ENCODE measurements at places on chromosomes 7 and 10. TPM values are rescaled to one million over a fixed set of nuclear protein-coding genes. Genes with fewer than 3 reads are reported as not detected.

DNA sequence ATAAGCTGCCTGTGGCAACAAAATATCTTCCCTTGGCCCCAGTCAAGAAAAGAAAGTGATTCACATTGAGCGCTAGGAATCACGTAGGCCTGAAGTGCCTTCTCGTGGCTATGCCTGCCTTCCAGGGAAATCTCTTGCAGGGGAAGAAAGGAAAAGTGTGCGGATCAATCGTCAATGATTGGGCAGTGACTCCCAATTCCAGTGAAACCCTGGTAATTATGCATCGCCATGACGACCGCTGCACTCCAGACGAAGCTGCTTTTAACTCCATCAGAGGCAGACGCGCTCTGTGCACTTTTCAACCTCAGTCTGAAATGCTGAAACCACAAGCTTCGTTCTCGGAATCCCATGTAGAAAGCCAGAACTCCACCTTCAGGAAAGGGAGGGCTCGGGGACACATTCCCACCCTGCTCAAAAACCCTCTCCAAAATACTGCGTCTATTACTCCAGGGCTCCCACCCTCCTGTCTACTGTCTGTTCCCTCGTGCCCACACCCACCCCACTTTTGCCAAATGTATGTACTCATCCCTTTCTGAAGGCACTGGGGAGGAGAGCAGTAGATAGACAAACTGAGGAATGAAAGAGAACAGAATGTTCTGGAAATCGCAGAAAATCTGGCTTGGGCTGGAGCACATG lies 24.2 kb upstream of the PRKAG2 start:
- DNase-seq = no peak

DNA sequence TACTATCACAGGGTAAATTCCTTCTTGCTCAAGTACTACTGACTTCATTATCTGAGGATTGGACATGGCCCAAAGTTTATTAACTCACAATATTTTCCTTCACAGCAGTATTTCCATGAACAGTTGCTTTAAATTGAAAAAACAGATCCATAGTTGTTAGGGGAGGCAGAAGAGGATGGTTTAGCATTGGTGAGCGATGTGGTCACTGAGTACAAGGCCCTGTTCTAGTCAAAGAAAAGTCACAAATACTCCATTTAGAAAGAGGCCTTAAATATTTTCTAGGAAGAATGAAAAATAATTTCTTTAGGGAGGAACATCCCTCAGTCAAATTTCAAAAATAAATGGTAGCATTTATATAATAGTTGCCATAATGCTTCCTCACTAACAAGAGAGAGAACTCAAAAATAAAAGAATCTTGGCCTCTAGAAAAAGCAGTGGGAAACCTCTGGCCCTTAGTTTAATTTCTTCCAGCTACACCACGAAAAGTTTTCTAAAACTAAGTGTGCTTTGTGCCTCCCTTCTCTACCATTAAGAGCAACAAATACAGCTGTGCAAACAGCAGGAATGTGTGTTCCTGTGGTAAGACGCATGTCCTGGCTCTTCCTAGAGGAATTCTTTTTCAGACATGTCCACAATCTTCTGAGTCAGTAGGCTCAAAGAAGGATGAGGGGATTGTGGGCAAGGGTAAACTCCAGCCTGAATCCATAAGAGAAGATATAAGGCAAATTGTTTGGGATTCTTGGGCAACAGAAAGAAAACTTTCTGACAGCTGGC lies 105.7 kb downstream of the HOXA1 start:
- peak; percentile 80 for DNase-seq

GRCh38 chr7:30278376-30278775 lies 6.0 kb upstream of the ZNRF2 start:
- DNase-seq = peak; percentile 59

DNA sequence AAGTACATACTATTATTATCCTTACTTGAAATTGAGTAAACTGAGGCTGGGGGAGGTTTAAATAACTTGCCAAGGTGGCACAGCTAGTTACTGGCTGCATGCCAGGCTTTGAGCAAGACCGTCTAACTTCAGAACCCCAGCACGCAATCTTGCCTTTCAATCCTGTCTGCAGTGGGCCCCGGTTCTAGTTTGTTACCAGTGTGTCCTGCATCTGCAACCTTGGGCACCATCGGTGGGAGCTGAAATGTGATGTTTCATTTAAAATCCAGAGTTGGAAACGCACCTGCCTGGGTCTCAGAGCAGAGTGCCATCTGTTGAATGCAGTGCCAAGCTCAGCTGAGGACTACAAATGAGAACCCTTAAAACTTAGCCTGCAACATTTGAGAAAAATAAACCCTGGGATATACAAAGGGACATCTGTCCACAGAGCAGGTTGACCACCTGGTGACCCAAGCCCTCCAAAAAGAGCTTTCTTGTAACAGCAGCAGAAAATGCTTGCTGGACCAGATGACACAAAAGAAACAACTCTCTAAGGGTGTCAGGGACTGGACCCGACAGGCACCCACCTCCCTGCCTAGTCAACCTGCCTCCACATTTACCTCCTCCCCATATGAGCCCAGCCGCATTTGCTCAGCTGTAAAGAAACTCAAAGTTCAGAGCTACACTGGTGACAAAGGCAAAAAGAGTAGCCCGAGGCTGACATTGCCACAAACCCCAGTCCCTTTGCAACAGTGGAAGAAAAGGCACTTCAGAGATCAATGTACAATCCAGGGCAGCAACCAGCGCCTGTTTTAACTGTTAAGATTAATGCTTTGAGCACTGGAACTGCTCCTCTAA lies 1.7 kb downstream of the SH3PXD2A start:
- no peak for DNase-seq

DNA sequence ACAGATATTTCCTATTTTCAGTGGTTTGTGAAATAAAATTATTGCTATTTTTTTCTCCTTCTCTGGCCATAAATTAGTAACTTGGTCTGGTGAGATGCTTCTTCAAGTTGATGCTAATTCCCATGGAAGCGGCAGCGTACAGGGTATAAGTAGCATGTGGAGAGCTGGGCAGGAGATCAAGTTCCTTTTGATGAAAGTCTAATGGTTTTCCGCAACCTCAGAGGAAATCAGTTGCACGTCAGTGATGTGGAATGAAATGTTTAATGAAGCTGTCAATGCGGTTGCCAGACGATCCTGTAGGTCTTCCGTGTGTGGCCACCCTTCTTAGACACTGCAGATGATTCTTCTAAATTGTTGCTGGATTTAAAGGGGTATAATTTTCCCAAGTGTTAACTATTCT lies 236.4 kb upstream of the GRM3 start:
- no peak for DNase-seq

- peak; percentile 19 for DNase-seq
Measured at GRCh38 chr10:50431791-50432190, 180.5 kb upstream of the ASAH2 start.

CRYGN gene
- total RNA-seq = not detected

DNA sequence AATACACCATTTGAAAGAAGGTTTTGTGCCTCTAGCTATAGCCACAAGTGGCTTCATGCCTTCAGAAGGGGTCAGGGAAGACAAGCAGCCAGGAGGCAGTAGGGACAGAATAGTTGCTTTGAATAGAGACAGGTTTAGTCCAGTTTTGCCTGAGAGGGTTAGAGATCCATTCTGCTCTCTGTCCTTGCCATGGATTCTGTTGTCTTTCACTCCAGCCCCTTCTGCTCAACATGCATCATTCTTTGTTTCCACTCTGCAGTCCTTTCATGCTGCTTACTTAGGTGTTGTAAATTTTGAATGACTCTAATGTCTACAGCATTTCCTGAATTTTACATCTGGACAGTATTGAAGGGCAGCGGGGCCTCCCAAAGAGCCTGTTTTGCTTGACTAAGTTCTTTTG lies 60.3 kb downstream of the CNTNAP2 start:
- no peak for DNase-seq

DNA sequence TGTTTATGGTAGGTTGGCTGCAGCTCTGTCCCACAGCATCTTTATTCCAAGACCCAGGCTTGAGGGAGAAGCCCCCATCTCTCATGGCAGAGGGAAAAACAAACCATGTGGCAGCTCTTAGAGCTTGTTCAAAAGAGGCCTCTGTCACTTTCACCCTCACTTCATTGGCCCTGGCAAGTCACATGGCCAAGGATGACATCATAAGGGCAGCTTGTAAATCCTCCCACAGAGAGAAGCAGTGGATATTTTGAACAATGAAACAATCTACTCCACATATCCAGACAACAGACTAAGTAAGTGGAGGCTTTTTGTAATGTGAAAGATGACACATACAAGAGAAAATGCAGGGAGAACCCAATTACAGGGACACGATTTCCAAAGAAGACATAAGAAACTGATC lies 108.1 kb downstream of the GRID1 start:
- DNase-seq = no peak

DNA sequence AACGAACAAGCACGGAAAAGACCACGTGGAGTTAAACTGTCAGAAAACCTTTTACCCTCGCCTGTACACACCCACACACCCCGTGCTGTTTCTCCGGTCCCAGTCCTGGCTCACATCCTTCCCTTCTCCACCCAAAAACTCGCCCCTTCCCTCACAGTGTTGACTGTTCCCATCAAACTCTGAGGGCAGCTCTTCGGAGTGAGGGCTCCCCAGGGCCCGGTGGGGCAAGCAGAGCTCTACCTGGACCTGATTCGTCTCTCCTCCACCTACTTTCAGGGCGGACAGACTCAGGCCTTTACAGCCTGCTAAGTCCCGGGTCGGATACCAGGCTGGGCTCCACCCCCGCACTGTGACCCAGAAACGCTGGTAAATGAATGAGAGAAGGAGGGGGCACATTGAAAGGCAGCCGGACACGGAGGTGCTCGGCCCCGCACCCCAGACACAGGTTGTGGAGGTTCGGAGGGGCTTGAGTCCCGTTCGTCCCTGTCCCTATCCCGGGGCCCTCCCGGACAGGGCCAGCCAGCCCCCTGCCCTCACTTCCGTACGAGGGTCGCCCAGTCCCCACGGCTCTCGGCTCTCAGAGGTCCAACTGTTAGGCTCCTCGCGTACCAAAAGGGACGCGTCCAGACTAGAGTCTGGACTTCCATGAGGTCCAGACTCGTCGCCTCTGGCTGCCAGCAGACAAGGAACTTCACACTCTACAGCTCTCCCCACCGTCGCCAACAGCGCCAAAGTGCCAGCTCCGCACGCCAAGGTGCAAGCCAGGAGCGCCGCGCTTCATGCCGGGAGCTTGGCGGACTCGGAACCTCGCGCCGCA lies 31.7 kb upstream of the ASL start:
- DNase-seq = no peak

DNA sequence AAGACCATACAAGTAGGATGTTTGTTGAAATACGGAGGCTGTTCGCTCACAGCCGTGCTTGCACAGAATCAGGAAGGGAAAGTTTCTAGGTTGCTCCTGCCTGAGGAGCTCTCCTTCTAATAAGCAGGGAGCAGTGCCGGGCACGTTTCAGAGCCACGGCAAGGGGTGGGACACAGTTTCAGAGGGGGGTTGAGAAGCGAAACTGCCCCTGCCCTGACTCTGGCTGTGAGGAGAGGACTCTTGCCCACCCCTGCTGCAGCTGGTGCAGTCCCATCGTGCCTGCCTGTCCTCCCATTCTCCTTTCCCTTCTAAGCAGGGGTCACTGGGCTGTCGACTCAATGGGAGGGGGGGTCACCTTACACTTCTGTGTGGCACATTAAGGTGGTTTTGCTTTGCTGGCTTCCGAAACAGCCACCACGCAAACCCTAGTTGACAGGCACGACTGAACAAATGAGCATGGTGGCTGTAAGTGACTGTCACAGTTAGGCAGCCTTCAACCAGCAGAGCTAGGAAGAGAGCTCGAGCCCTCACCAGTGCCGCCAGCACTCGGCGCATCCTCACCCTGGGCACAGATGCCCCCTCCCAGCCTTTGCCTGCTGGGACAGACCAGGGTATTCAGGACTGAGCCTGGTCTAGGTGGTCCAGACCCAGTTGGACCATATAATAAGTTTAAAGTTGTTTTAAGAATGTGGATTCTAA lies 37.5 kb downstream of the ZNF467 start:
- DNase-seq = no peak

DNA sequence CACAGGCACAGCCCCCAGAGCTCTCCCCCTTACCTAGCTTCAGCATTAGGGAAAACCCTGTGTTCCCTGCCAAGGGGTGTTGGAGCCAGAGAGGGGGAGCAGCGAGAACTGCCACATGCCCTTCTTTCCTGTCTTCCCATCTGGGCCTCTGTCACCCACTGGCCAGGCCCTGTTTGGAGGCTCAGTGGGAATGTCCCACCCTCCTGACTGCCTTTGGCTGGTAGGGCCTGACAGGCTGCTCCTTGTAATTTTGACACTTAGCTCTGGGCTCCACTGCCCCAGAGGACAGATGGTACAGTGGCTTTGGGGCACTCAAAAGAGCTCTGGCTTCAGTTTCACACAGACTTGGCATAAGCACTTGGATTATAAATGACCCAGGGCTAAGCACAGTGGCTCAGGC lies 50.6 kb downstream of the GRID2IP start:
- DNase-seq = no peak
